NCI-H1105 (cell line): ENCODE measurements at places on chromosomes 4 and X.

DNA sequence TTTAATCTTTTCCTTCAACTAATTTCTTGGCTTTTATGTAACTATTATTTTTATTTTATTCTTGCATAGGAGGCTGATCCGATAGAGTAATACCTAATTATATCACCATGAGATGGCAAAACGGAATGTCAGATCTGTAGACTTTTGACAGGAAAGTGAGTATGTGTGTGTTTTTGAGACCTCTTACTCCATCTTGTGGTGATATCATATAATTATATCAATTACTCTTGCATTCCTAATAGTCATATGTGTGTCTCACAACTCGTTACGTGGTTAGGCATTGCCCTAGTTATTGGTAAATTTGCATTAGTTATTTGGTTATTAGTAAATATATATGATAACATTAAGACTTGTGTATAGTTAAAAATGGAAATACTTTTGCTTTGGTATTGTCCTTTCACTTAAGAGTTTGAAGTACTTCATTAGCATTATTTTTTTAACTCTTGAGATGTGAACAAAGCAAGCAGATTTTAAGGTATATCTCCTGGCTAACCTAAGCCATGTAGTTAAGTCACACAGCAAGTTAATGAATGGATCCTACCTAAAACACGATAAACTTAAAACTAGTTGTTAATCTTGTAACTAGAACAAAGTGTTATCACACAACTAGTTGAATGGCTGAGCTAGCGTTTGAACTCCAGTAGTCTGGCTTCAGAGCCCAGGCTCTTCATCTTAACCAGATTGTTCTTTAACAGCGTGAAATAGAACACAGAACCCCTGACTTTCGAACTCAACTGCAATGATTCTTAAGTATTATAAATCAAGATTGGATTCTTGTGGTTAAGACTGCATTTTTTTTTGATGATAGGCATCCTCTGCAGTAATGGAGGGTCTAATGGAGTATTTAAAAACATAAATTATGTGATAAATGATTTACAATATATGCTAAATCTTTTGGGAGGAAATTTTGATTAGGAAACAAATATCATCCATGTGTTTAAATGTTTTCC is 67.1 kb downstream of the PGRMC2 start:
- no peak for DNase-seq

DNA sequence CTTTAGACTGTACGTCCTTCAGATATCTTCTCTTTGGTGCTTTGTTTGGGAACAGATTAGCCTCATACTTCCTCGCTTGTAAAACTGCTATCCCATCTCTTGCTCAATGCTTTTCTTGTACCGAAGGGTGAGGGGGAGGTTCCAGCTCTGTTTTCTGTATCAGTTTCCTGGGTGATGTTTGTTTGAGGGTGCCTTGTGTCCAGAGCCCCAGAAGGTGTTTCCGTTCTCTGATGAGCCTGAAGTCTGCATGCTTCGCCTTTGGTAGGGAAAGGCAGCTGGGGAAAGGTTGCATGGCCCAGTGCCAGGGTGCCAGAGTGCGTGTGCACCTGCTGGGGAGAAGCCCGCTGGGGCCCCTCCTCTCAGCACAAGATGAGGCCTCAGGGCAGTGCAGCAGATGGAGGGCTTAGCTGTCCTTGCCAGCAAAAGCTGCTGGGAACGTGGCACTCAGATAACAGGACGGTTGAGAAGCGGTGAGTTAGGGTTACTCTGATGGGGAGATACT is 73.7 kb downstream of the TBL1X start:
- DNase-seq: peak; percentile 85

- no peak for DNase-seq
Measured at GRCh38 chrX:106862972-106863688, 40.0 kb downstream of the RIPPLY1 start.

DNA sequence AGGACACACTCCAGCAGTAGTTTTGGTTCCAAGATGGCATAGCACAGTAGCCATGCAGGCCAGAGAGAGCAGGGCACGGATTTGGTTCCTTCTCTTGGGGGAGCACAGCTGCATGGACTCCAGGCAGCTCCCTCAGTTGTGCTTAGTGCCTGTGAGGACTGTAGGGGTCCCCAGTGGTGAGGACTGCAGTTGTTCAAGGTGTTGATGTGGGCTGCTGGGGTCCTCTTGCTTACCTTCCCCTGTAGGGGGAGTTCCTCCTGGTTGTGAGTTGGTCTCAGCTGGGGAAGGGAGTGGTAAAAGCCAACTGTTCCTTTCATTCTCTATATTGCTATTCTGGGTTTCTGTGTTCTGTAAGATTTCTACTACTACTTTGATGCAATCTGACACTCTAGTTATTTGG is 606.5 kb downstream of the MAGEB5 start:
- no peak for DNase-seq

GRCh38 chrX:133985164-133985966 is at the start of gene GPC3:
Gene GPC3, minus strand, starts transcription at chrX:133985594.
- DNase-seq: peak; percentile 34

DNA sequence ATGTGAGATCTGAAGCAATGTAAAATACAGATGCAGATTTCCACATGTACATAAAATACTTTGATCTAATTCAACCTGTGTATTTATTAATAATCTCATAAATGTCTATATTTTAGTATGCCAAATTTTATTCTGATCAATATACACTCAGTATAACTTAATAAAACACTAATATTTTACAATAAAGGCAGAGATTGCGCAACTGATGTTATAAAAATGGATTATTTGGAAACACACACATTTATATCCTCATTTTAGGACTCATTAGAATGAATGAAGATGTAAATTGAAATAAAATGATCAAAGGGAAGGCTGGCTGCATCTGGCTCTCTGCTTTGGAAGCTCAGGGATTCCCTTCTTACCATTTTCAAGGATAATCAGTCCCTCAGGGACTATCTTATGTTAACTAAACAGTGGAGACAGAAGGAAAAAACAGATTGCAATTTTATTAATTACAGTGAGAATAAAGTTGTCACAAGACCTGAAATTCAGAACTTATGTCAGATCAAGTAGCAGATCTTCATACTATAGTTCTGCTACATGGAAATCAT is 900.9 kb upstream of the EPHA5 start:
- no peak for DNase-seq

GRCh38 chr4:21921526-21922180 is 26.9 kb downstream of the KCNIP4 start:
- DNase-seq: no peak

DNA sequence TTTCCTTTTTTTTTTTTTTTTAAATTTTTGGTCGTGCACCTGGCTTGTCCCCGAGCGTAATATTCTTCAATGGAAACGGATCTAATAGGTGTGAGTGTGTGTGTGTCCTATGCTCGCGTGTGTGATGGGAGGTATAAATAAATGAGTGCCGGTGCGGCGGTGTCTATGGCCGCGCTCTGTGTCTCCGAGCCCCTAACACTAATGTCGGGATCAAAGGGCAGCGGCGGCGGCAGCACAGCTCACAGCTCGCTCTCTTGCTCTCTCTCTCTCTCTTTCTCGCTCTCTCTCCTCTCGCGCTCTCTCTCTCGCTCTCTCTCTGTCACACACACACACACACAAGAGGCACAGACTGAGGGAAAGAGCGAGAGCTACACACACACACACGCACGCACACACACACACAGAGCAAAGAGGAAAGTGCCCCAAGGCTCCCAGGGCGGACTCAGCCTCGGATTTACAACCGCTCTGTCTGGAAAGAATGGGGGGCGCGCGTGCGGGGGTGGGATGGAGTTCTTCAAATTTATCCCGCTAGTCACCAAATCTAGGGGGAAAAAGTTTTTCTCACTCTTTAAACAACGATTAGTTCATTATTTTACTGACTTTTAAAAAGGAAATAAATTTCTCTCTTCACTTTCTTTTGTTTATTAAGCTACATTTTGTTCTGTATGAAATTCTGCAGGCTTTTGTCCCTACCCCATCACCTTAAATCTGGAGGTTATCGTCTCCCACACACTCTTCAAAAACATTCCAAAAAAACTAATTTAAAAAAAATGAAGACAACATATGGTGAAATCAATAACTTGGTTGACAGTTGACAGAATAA is at the start of gene ZNF827:
TSS of gene ZNF827 (minus strand) at position 206 of the 823 bp plus-strand sequence. CDS start 416 bp downstream, outside the sequence.
- peak; percentile 20 for DNase-seq

- DNase-seq: no peak
Measured at GRCh38 chr4:52507774-52508173, 151.3 kb downstream of the USP46 start.

DNA sequence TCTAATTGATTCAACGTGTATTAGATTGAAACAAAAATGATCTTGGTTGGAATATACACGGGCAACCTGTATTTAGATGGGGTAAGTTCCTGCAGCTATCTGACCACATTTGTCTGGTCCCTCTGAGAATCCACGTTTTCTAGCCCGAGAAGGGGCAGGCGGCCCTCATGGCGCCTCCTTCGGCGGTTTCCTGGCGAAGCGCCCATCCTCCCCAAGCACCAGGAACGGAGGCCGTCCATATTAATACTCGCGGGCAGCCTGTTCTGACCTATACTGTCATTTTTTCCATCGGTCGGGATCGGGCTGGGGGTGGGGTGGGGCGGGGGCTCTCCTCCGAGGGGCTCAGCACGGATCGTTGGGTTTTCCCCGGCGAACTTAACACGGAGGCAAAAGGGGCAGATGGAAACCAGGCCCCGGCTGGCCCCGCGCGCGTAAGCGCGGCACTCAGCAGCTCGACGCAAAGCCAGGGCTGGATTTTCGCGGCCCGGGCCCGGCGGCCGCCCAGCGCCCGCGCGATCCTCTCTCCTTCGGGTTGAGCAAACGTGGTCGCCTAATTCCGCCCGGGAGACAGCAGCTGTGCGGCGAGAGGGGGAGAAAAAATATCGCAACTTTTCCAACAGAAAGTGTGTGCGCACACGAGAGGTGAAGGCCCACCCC is 77.2 kb upstream of the BCOR start:
- DNase-seq: peak; percentile 59

DNA sequence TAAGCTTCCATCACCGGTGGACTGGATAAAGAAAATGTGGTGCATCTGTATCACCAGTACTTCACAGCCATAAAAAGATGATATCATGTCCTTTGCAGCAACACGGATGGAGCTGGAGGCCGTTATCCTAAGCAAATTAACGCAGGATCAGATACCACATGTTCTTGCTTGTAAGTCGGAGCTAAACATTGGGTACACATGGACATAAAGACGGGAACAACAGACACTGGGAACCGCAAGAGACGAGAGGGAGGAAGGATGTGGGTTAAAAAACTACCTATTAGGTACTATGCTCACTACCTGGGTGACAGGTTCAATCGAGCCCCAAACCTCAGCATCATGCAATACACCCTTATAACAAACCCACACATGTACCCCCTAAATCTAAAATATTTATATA is 16.3 kb upstream of the IDS start:
- DNase-seq: no peak

GRCh38 chr4:73750730-73751129 is 10.4 kb downstream of the CXCL8 start:
- no peak for DNase-seq

DNA sequence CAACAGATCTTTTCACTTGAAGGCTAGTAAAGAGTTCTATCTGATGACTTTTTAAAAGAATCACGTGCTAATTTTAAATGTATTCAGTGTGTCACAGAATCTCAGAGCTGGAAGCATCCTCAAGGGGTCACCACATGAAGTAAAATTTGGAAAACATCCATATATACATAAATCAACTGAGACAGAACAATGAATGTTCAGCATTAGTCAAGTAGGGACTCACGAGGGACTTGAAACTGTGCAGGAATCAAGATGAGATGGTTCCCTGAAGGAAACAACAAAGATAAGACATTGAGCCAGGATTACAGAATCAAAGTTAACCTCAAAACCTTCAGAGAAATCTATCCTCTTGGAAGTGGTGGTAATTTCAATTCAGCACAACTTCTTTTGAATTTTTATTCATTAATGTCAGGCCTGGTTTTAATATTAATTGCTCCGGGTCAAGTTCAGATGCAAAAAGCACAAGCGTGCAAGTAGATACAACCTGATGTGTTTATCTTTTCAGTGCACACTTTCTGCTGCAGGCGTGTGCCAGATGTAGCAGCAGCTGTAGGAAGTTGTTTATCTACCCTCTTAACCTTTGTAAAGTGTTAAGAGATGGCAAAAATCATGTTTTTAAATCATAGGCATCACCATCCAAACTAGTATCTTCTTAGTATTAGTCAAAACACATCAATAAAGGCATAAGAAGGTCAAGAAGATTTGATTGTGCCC is 87.7 kb upstream of the SRD5A3 start:
- no peak for DNase-seq

GRCh38 chr4:185396724-185397385 is at the start of gene ANKRD37:
Gene ANKRD37, plus strand, starts transcription at chr4:185396841. Its CDS starts 83 bp downstream, at chr4:185396924.
- DNase-seq: peak; percentile 2

GRCh38 chrX:102720237-102721168 is at the start of gene GPRASP3:
Gene GPRASP3, plus strand, starts transcription at chrX:102720743. Its CDS starts 28,253 bp downstream, at chrX:102748996.
- DNase-seq: peak; percentile 56

DNA sequence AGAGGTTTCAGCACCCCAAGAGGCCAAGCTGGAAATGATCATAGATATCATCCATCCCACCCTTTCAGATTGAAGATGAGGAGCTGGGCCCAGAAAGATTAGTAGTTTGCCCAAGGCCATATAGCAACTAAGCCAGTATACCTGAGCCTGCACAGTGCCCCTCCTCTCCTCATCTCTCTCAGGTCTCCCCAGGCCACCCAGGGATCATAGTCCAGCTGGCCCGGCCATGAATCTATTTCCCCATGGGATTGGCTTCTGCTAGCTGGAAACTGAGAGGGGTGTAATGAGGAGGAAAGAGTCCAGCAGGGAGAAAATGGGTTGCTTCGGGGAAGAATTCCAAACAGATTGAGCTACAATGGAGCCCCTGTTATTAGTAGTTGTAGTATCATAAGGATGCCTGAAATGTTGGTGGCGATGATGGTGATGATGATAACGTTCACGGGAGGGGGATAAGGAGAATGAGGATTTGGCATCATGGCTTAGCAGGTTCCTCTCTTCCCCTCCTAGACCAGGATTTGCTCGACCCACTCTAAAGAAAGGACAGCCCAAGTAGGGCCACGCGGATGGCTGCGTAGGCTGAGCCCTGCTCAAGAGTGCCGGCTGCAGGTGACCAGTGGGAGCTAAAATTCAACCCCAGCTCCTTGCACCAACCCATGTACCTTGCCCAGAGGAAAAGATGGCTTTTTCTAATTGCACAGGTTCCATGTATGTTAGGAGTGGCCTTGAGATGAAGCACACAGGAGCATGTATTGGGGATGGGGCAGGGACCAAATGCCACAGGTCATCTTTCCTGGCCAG is 117.8 kb upstream of the PJA1 start:
- DNase-seq: no peak

DNA sequence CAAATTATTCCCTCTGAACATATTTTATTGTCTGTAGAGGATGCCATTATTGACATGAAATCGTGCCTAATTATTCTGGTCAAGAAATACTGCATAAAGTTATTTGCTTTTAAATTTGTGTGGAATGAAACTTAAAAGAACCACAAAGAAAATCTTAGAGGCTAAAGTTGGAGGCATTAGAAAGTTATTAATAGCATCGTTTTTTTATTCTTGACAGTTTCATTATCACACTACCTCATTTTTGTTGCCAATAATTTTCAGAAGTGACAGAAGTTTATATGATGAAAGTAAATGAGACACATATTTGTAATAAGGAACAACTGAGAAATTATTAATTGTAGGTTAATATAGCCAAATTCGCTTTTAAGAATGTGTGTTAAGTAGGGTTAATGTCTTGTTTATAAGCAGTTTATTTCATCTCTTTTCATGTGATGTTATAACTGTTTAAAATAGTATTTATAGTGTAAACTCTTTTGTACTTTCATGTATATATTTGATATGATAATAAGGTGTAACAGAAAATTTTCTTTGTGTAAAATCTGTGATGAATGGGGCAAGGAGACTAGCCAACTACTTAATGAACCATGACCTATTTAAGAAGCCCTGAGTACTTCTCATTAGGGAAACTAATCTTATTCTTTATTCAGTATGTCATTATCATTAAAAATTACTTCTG is 54.5 kb upstream of the GRIA2 start:
- peak; percentile 2 for DNase-seq

GRCh38 chrX:107146670-107147069 is 28.0 kb upstream of the RBM41 start:
- DNase-seq: no peak
